ENCODE measurements at places on chromosomes 6 and 20.

GRCh38 chr20:19987046-19987445 lies 30.1 kb upstream of the NAA20 start:
- DNase-seq = no peak

GRCh38 chr6:42819803-42820511 lies 38.1 kb downstream of the BICRAL start:
- DNase-seq = peak; percentile 14

DNA sequence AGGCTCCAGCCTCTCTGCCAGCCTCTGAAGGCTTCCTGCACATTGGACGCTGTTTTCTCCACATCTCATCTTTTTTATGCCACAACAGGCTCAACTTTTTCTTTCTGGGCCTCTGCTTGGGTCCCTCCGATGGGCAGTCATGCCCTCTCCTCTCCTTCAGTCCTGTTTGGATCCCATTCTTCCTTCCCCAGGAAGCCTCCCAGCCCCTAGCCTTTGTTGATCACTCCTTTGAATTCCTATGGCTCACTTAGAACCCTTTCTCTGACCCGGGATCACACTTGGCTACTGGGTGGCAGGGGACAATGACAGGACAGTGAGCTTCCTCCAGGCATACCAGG lies 4.5 kb downstream of the SLA2 start:
- DNase-seq = no peak

DNA sequence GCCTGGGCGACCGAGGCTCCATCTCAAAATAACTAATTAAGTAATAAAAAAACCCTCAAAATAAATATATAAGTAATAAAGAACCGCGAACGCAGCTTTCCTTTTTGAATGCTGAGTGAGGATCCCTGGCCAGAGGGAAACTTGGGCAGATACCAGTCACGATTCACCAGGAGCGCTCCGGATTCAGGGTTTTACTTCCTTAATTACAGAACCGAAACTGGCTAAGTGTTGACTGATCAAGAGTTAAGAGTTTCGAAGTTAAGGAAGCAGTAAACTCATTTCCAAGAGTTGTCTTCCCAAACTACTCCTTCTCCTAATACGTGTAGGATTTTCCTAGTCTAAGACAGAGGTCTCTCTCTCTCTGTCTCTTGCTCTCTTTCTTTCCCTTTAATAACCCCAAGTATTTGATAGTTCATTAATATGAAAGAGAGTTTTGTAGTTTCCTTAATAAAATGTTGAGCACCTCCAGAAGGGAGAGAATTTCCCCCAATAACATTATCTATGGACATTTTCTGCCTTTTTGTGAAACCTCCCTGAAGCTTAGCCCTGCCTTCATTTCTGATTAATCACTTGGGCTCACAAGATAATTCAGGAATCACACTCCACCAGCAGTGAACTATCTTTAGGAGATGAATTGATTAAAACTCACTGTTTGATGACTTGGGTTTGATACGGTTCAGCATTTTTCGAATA lies 61.4 kb upstream of the ZNF217 start:
- no peak for DNase-seq

DNA sequence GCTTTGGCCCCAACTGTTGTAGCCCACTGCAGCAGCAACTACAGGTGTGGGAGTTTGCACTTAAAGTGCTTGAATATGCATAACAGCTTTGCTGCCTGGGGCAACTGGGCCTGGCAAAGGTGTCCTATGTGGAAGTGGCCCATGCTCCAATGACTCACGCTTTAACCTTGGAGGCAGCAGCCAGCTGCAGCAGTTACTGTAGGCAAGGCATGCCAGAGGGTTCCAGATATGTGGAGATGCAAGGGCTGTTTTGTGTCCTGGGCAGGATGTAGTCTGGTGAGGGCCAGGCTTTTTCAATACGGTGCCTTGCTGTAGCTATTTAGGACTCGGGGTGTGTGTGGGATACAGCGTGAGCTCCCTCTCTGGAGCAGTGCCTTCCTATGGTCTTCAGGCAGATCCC lies 150.3 kb downstream of the NKAIN2 start:
- no peak for DNase-seq

- no peak for DNase-seq
These were observed 78.8 kb downstream of the PTCHD4 start for GRCh38 chr6:48032151-48032550.

All from CD4-positive, alpha-beta T cell treated with Interleukin-6 at 100 ng/mL for 8 hours (primary cell).